HL-60 (cell line): ENCODE measurements at places on chromosomes 3 and 15.

DNA sequence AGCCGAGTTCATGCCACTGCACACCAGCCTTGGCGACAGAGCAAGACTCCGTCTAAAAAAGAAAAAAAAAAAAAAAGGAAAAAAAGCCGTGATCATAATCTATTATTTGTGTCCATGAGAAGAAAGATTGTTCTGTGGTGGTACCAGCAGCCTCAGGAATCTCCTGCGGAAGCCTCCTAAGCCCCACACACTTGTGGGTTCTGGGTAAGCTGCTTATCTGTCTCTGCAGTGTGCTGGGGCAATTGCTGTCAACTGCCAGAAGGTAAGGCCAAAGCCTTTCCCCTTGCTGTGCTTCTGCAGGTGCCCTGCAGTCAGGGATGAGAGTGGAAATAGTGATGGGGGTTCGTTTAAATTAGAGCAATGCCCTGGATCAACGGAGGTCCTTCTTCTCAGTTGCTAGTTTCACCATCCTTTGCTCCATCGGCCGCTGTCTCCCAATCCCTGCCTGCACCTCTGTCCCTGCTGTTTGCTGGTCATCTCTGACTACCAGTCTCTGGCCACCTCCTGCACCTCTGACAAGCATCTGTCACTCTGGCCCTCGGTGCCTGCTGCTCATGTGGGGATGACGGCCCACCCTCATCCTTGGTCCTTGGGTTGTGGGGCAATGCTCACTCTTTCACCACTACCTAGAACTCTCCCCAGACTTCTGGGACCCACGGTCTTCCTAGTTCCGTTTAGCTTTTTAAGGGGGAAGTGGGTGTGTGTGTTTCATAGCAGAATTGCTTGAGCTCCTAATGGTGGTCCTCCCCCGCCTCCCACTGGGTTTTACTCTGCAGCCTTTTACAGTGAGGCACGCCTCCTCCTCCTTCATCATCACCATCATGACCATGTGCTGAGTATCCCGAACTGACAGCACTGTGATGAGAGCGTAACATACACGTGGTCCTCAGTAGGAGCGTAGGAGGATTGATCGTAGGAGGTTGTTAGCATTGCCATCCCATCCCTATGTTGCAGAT lies 25.5 kb downstream of the CHRD start:
- no peak for DNase-seq

GRCh38 chr3:157130467-157131251 lies 29.3 kb downstream of the CCNL1 start:
- no peak for DNase-seq

DNA sequence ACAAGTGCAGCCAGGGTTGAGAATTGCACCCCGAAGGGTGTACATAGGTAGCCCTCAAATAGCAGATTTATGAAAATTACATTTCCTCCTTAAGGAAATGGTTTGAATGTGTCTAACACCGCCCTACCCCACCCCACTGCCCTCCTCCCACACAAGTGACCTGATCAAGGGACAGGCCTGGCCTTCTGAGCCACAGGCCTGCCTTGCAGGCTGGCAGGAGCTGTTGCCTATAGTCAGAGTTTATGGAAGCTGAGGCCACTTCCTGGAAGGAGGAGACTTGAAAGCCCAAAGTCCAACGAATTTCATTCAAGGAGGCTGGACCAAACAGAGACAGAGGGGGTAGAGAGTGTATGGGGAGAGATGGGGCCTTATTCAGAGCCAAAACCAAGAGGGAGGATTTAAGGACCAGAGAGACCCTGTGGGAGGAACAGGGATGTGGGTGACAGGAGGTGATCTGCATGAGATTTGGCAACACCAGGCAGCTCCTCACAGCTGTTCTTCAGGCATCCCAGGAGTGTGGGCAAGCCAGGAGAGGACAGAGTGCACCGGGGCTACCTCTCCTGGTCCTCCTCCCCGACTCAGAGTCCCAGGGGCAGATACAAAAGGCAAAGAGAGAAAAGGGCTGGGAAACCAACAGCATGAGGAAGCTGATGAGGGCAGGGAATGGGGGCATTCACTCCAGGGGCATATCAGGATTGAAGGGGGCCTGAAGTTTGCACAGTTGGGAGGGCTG lies 100.4 kb upstream of the HES1 start:
- no peak for DNase-seq

- DNase-seq, result no peak
These were observed 14.1 kb downstream of the RNF123 start for GRCh38 chr3:49703443-49703927.

DNA sequence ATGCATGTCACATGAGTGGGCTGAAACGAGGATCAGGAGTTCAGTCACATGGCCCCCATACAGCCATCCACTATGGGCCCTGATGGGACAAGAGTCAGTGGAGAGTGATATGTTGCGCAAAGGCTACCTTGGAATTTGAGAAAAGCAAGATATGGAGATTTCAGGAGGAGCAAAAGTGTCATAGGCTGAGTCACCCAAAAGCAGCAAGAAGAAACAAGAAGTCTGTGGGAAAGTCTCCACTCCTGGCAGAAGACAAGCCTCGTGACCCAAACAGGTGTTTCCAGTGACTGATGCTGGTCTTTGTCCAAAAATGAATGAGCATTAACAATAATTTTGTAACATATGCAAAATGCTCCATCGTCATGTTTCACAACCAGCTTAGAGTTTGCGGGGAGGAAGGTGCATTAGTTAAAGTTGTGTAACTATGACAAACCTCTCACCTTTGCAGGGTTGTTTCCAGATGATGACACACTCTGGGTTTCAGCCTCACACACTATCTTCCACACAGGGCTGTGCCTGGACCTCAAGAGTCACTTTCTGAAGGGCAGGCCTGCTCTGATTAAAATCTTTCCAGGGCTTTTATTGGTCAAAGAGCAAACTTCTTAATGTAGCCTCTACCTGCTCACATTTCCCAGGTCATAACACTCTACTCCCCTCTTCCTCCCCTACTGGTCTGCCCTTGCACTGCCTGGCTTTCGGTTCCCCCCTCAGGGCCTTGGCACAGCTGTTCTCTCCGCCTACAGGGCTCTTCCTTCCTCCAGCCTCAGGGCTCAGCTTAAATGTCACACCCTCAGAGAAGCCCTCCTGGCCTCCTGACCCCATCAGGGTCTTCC lies 3.9 kb upstream of the DNASE1L3 start:
- peak; percentile 82 for DNase-seq

DNA sequence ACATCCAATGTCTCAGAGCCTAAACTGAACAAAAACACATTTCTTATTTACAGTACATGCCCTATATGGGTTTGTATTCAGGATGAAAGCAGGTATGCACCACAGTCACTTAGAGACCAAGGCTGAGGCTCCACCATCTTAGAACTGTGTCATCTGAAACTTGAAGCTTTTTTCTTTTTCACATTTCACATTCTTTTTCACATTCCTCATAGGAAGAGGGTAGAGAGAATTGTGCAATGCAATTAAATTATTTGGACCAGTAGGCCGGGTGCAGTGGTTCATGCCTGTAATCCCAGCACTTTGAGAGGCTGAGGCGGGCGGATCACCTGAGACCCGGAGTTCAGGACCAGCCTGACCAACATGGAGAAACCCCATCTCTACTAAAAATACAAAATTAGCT lies 591.0 kb downstream of the MECOM start:
- DNase-seq, result no peak

- DNase-seq, result no peak
These were observed 5.6 kb upstream of the ABTB1 start for GRCh38 chr3:127667119-127667681.

GRCh38 chr15:92901995-92902394 lies 1.9 kb downstream of the CHD2 start:
- DNase-seq, result no peak

DNA sequence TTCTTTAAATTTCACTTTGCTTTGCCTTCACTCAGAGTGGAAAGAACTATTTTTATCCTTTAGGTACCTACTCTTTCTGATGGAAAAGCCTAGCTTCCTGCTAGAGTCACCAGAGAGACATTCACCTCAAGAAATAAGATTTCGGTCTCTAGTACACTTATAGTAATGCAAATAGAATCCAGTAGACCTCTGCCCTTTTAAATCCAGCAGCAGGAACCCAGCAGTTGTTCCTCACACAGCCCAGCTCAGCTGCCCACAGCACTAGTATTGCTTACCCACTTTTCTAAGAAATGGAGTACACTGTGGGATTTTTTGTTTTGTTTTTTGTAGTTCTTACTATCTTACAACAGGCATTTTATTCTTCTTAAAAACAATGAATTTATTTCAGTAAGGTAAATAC lies 497.0 kb upstream of the CCDC54 start:
- DNase-seq, result no peak

- DNase-seq, result no peak
These were observed 7.8 kb downstream of the TMEM43 start for GRCh38 chr3:14132689-14133088.

DNA sequence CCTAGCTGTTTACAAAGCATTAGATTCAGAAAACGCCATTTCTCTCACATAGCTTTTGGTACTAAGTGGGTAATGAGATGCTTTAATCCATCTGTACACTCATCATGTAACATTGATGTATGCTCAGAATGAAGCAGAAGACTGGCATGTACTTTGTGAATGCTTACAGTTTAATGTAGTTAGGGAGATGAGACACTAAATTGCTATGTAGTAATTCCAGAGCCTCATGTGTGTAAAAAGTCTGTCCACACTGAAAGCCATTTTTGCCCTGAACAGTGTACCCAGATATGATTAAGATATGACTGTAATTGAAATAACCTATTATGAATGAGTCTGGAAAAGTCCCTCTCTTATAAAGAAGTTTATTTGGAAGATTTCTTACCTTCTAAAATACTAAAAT lies 66.5 kb downstream of the ARMC8 start:
- no peak for DNase-seq

- DNase-seq, result no peak
These were observed 894 bp downstream of the TUSC2 start for GRCh38 chr3:50327129-50327528.

DNA sequence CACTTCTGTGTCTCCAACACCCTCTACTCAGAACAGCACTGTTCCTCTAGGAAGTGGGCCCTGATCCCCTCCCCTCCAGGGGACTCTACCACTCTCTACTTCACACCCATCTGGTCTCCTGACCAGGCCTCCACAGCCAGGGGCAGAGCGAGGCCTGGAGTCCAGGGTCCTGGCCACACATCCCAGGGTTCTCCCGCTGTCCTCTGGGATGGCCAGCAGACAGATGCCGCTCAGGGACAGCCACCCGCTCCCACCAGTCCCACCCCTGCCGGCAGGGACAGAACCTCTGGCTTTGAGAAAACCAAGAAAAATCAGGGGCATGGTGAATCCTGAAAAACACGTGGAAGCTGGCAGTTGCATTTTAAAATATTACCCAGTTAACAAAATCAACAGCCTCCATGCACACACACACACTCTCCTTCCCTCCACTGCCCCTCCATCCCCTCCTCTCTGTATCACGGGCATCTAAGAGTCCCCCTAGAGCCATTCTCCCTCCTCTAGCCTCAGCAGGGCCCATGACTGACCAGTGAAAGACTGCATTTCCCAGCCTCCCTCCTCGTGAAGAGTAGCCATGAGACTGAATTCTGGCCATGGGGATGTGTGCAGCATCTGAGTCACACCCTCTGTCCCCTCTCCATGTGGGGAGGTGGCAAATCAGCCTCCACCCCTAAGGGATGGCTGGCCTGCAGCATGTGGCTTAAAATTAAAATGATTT lies 32.1 kb upstream of the IQSEC1 start:
- DNase-seq, result no peak

DNA sequence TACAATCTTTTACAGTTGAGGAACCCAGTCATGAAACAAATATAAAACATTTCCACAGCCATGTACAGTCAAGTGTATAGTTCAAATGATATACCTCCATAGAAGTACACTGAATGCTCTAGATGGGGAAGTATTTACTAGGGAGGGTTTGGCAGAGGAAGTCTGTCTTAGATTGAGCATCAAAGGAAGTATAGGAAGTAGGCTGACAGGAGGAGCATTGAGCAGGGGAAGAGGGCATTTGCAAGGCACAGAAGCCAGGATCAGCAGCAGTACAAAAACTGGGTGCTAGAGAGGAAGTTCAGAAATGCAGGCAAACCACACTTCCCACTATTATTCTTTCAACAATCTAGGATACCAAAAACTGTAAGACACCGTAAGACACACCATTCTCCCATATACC lies 122.6 kb downstream of the ANO10 start:
- DNase-seq, result peak; percentile 18

DNA sequence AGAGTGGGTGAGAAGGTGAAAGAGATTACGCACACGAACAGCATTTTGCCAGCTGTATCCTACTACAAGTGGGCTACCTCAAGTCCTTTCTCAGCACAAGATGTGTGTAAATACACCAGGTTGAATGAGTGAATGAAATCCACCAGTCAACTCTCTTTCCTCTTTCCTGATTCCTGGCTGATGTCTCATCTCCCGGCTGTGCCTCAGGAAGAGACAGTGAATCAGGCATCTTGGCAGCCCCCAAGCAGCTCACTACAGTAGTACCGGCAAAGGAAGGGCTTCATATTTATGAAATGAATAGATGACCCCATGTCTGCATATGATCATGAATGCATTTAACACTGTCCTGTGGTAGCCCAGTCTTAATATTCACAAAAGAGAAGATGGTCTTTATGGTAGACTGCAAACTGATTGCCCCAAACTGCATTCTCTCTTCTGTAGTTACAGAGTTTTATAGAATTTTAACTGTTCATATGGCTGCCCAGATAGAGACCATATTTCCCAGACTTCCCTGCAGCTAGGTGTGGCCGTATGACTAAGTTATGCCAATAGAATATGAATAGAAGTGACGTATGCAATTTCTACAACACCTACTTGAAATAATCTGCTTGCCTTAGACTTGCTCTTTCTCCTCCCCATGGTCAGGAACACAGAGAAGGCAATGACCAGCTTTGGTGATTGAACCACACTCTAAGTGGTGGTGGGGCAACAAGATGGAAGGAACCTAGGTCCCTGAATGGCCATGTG lies 22.7 kb downstream of the MGLL start:
- DNase-seq, result no peak

GRCh38 chr3:5080779-5081550 lies 41.1 kb upstream of the ARL8B start:
- DNase-seq, result no peak

GRCh38 chr3:179658606-179659005 lies 5.8 kb downstream of the USP13 start:
- no peak for DNase-seq

GRCh38 chr3:129985113-129985512 lies 10.6 kb downstream of the TRH start:
- DNase-seq, result no peak

DNA sequence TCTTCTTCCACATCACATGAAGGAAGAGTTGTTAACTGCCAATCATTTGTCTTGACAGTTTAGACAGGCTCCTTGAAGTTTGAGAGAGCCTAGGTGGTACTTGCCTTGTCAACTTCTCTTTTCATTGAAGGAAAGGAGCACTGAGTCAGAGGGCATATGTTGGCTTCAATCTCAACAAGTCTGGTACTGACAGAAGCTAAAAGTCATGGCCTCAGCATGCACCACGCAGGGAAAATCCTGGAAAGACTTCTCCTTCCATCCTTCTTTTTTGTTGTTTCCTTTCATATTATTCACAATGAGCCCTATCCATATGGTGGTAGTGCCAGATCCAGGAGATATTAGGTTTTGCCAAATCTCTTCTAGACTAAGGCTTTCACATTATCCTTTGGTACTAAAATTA lies 1272.5 kb downstream of the ROBO1 start:
- no peak for DNase-seq
